ENCODE measurements at places on chromosomes 4 and X.
A peak's percentile ranks its signal among the peaks of the same experiment; 100 is the strongest.

DNA sequence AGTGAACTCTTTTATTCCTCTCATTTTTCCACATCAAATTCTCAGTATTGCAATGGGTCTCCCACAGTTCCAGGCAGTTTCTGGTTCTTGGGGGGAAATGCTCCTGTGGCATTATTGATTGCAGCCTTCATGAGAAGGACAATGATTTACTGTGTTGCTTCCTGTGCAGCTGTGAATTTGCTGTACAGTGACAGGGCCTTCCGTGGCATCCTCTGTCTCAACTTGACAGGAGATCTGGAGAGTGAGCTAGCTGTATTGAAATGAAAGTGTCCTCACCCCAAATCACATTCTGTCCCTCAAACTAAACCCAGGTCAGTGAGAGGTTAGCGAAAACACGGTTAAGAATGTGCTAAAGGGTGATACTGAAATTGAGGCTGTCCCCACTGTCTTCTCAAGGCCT, 77.1 kb upstream of the ATOH1 start:
- DNase-seq: no peak

DNA sequence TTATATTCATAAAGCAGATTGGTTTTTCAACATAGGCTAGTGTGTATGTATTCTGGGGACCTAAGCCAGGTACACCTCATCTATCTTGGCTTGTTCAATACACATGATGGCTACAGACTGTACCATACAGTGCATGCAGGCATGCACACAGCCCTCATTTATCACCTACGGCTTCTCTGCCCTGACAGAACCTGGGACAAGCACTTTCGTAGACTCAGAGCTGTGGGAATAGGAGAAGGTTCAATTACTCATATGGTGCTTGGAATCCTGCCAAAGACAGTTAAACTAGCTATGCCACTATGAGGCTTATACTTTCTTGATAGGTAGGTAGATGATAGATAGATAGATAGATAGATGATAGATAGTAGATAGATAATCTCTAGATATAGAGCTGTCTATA, 457.2 kb downstream of the GALNTL6 start:
- peak; percentile 4 for DNase-seq

DNA sequence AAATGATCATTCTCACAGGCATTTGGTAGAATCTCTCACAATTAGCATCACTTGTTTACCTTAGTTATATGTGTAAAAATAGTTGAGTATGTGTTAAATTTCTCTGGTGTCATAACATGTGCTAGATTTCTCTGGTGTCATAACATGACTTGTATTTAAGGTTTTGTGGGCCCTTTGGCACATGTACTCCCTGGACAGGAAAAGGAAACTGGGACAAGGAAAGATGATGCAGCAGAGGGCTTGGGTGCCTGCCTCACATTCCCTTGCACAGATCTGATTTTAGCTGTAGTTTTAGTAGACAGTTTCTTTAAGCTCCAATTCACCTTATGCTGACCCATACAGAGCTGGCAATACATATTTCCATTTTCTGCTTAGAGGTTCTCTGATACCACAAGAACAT, 726.0 kb downstream of the C4orf33 start:
- DNase-seq: no peak

GRCh38 chr4:95984081-95984480, 144.2 kb downstream of the PDHA2 start:
- DNase-seq: no peak

DNA sequence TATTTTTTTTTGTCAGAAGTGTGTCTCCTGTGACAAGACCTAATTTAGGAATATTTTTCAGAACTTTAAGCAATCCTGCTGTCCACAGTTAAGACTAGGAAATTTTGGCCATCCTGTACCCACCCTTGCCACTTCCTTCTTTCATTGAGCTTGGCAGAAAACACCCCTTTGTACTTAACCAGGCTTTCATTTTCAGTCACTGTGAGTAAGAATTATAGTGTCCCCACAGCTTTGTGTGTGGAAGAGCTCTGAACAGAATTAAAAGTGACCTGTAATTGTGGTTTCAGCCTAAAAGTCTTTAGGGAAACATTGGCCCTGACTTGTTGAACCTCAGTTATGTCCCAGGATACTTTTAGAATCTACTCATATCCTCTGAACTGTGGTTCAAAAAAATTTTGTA, 153.7 kb upstream of the BMP3 start:
- no peak for DNase-seq

DNA sequence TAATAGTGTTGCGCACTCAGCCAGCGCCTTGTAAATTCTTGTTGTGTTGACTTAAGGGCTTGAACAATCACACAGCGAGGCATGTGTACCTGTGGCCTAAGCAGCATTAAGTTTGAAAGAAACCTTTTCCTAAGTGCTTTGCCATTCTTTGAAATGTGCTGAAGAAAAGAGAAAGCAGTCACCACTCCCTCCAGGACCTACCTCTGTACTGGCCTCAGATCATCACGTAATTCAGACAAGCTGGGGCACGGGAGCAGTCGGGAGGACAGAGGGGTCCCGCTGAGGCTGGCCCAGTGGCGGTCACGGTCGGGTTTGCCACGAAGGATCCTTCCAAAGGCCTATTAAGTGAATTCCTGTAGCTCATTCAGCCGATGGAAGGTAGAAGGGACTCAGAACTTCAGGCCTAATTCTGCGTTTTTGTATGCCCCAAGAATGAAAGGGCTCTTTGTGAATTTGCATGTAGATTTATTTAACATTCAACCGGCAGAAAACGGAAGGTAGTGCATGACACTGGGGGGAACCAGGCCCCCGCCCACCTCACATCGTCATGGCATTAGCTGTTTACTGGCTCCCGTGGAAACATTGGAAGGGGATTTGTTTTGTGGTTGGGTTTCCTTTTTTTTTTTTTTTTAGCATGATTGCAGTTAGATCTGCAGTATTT, 106.3 kb downstream of the TRAPPC11 start:
- no peak for DNase-seq

GRCh38 chrX:15107367-15107988, 162.4 kb downstream of the ASB9 start:
- no peak for DNase-seq

Data from fibroblast of skin of right quadriceps (primary cell).